ENCODE measurements at places on chromosomes 16 and 17. TPM values are rescaled to one million over a fixed set of nuclear protein-coding genes. Genes with fewer than 3 reads are reported as not detected.
A peak's percentile ranks its signal among the peaks of the same experiment; 100 is the strongest.

The PHOSPHO1 gene
- not detected for total RNA-seq

The XYLT1 gene
- total RNA-seq, result 58.3 TPM

The PRSS33 gene
- total RNA-seq, result not detected

The MYH11 gene
- not detected for total RNA-seq

The MRC2 gene
- total RNA-seq, result 7.6 TPM

The RUNDC3A gene
- total RNA-seq, result not detected

DNA sequence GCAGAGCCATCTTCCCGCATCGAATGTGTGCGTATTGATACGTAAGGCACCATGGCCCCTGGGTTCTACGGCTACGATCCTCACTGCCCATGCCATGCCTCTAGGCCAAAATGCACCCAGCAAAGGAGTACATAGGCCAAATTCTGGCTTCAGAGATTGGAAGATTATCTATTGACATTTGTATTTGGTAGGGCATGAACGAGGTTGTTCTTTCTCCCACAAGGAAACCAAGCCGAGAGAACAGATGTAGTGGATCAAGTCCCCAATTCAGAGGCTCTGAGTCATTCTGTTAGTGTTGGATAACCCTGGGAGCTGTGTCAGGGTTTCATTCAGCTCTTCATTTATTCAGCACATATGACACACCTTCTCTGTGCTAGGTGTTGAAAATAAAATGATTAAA is 36.5 kb downstream of the HOXB1 start:
- no peaks in the 10 kb centered on the region for H3K27me3 ChIP-seq
- no peak overlapping the region for H3K4me3 ChIP-seq
- H3K36me3 ChIP-seq, result no peaks in the 10 kb centered on the region
- DNase-seq, result no peak
- no peak overlapping the region for H3K27ac ChIP-seq
- peaks cover 13% of the 10 kb centered on the region for H3K4me1 ChIP-seq

- H3K27me3 ChIP-seq, result no peaks in the 10 kb centered on the region
- no peaks in the 10 kb centered on the region for H3K36me3 ChIP-seq
- no peak overlapping the region for H3K4me3 ChIP-seq
- no peak for DNase-seq
- H3K4me1 ChIP-seq, result no peaks in the 10 kb centered on the region
Measured at GRCh38 chr16:84278968-84279367, 15.7 kb upstream of the WFDC1 start.

DNA sequence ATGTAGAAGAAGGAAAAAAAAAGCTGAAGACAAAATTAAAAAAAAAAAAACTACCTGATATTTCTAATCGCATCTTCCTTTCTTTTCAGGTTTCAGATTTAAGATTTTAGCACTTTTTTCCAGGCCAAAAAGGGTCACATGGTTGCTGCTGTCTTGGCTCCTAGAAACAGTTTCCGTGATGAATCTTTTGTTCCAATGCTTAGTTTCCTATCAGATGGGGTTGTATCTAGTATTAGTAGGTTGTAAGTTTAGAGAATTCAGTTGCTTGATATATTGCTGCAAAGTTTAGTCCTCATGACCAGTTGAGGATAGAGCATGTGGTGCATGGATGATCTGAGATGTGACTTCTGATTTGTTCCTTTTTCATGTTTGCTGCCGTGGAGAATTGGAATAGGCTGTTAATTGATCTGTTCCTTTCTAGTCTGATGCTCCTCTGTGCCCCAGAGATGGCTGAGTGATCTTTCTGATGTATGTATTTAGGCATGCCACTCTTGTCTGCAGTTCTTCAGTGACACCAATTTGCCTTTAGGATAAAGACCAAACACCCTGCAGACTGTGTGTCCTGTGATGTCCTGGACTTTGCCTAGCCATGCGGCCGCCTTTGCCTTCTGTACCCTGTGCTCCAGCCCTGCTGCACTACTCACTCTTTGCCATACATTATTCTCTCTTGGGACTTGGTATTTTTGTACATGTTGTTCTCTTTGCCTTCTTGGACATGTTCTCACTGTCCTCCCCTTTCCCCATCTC is 94.0 kb downstream of the MRTFB start:
- no peaks in the 10 kb centered on the region for H3K36me3 ChIP-seq
- no peak for DNase-seq
- no peaks in the 10 kb centered on the region for H3K4me1 ChIP-seq
- no peak overlapping the region for H3K4me3 ChIP-seq

DNA sequence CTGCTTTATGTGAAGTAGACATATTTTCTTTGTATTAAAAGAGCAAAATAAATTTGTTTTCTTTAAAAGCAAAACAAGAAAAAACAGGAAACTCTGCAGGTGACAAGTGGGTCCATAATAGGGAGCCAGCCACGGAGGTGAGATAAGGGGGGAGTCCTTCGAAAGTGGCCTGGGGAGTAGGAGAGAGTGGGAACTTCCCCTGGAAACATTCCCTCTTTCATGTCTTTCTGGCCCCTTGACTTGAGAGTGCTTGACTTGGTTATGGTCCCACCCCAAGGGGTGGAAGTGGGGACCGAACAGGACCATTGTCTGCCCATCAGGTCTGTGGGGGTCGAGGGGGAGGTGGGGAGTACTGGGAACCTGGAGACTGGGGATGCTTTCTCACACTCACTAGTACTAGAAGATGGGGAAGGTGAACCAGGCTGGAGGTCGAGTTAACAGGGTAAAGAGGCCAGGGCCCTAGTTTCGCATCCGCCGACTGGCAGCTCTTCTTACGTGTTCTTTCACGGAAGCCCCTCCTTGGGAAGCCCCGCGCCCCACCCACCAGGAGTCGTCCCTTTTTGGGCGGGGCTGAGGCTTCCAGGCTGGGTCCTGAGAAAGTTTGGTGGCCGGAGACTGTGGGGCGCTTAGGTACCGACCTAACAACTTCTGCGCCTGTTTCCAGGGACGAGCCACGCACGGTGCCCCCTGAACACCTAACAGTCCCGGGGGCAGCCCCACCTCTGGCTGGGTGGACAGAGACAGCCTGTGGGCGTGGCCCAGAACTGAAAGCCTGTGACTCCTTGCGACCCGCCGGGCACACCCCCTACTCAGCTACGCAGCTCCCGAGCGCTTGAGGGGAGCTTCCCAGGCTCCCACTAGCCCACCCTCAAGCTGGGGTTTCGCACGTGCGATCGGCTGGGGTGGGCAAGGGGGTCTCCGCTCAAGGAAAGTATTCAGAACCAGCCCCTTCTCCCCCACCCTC is 790 bp downstream of the TRADD start:
- H3K27me3 ChIP-seq, result peaks cover 6% of the 10 kb centered on the region
- H3K4me1 ChIP-seq, result peaks cover 93% of the 10 kb centered on the region
- H3K27ac ChIP-seq, result peak overlapping the region; percentile 98
- peak; percentile 77 for DNase-seq
- H3K4me3 ChIP-seq, result peak overlapping the region; percentile 96

DNA sequence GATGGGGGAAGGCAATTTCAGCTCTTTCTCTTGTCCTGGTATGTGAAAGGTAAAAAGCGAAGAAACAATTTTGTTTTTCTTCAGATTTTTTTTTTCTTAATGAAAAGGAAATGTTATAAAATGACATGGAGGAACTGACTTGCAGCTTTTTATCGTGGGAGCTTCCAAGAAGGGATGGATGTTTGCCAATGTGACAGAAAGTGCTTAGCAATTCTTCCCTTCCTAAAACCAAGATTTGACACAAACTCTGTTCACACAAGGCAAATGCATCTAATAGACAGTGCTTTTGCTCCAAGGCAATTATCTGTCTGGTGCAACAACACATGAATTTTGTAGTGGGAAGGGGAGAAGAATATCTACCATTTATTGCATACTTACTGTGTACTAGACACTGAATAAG is 988.5 kb downstream of the CDH11 start:
- no peaks in the 10 kb centered on the region for H3K36me3 ChIP-seq
- H3K4me3 ChIP-seq, result no peak overlapping the region
- DNase-seq, result no peak
- no peaks in the 10 kb centered on the region for H3K4me1 ChIP-seq

DNA sequence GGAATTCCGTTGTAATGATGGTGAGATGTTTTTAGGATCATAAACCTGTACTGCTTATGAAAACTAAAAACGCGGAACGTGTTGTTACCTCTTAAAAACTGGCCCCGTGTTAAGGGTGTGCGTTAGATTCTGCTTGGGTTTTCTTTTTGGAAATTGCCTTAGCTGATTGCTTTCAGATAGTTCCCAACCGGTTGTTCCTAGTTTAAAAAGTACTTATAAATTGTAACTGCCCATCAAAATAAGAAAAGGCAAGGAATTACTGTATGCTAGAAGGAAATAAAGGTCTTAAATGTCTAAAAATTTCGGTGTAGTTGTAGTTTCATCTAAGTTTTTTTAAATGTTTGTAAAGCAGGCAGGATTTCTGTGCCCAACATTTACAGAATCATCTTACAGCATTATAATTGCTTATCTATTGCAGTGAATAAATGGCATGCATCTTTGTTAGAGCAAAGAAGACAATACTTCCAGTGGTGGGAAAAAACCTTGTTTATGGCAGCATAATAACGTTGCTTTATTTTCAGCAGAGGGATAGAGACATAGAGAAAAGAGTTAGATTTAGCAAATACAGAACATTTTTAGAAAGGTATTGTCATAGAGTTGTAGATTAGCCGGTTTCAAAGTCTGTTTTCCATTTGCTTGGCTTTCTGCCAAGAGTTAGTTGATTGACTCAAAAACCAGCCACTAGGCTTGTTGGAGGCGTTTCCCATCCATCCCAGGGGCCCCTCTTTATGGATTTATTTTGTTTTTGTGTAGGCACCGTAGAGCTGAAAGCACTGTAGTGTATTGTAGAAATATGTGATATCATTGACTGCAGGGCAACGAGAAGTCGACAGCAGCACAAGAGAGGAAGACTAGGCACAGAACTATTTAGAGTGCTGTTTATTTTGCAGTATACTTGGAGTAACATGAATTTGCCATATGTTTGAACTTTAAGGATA is 1.7 kb downstream of the PPM1D start:
- H3K4me3 ChIP-seq, result peak overlapping the region; percentile 89
- peaks cover 8% of the 10 kb centered on the region for H3K4me1 ChIP-seq
- no peaks in the 10 kb centered on the region for H3K36me3 ChIP-seq
- H3K27ac ChIP-seq, result no peak overlapping the region

DNA sequence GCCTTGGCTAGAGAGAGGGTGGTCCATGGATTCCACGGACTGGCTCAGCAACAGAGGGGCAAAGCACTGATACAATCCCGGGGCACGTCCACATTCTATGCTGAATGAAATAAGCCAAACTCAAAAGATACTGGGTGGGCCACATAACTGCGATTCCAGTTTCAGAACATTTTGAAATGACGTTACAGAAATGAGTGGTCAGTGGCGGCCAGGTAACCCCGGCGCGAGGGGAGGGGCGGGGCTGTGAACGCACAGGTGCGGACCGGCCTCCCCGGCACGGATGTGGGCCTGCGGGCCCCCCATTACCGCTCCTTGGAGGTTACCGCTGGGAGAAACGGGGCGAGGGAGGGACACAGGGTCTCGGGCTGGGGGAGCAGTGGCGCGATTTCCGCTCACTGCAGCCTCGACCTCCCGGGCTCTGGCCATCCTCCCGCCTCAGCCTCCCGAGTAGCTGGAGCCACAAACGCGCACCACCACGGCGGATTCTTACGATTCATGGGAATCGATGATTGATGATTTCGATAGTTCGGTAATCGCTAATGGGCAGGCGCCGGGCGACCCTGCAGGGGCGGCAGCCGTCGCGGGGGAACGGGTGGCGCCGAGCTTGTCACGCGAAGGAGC is 559 bp downstream of the MVD start:
- H3K27me3 ChIP-seq, result no peaks in the 10 kb centered on the region
- no peak for DNase-seq
- peak overlapping the region; percentile 79 for H3K27ac ChIP-seq
- peak overlapping the region; percentile 85 for H3K4me3 ChIP-seq
- H3K4me1 ChIP-seq, result peaks cover 16% of the 10 kb centered on the region
- peaks cover 3% of the 10 kb centered on the region for H3K36me3 ChIP-seq

DNA sequence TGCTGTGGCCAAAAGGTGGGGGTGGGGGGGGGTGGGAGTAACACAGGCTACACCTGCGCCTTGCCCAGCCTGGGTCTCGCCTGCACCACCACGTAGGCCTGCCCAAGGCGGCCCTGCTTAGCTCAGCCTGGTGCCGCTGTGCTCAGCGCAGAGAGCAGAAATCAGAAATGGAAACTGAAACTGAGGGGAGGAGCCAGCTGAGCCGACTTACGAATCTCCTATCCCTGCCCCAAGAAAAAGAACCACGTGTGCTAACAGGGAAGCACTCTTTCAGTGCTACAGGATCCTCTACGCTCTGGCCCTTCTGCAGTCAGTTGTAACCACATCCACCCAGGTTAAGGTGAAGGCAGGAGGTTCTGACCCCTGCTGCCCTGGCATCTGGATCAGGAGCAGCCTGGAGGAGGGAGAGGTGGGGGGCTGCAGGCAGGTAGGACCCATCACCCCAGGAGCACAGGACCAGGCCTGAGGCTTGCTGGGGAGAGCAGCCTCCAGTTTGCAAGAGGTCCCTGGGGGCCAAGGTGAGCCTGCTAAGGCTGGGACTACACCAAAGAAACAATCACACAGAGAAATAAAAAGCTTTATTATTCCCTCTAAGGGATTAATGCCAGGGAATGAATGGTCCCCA is at the start of gene DHX58:
TSS of gene DHX58 (minus strand) at position 163 of the 625 bp plus-strand sequence. CDS start 822 bp downstream, outside the sequence.
- peak; percentile 75 for DNase-seq
- H3K27me3 ChIP-seq, result no peaks in the 10 kb centered on the region
- H3K4me3 ChIP-seq, result peak within 1 kb of the TSS; percentile 70
- peak within 1 kb of the TSS; percentile 92 for H3K27ac ChIP-seq
- H3K4me1 ChIP-seq, result peaks cover 16% of the 10 kb centered on the region

DNA sequence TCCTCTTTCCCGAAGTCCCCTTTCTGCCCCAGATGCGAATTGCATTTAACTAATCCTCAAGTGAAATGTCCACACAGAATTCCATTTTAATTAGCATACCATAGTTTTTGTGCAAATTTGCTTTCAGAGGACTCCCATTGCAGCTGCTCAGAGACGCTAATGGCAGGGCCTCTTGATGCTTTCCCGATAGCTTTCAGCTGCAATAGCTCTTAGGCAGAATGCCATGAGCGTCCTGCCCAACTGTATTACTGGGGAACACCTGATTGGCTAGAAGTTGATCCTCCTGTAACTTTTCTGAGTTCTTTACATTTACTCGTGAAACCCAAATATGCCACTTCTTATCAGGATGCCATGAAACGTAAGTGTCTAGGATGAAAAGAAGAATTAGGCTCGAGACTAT is 203.0 kb downstream of the UTP18 start:
- no peak overlapping the region for H3K4me3 ChIP-seq
- DNase-seq, result no peak
- no peaks in the 10 kb centered on the region for H3K4me1 ChIP-seq
- no peaks in the 10 kb centered on the region for H3K36me3 ChIP-seq

DNA sequence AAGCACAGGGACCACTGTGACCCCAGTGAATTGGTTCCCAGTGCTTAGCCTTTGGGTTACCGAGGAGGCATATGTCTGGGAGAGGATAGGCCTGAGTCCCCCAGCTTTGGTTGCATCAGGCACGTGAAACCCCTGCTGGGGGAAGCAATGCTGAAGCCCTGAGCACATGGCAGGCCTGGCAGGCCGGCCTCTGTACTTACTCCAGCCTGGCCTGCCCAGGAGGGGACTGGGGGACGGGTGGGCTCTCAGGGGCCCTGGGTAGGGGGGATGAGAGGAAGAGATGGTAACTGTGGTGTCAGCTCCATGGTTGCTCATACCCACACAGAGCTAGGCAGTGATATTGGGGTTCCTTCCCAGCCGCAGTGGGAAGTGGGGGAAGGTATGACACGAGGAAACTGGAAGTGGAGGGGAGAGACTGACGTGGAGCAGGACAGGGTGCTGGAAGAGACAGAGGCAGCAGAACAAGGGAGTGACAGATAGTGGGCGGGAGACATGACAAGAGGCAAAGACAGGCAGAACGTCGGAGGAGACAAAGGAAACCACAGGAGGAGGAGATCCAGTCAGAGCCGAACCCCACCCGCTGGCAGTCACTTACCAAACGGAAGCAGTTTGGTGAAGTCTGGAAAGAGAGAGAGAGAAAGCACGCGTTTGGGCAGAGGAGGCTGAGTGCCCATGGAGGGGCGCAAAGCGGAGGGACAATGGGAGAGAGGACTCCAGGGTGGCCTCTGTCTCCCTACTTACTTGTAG is 9.1 kb downstream of the TMEM208 start:
- no peaks in the 10 kb centered on the region for H3K4me1 ChIP-seq
- DNase-seq, result peak; percentile 39
- peak overlapping the region; percentile 57 for H3K27ac ChIP-seq
- peaks cover 2% of the 10 kb centered on the region for H3K27me3 ChIP-seq
- peaks cover 60% of the 10 kb centered on the region for H3K36me3 ChIP-seq
